CD4-positive, CD25-positive, alpha-beta regulatory T cell (primary cell): ENCODE measurements at places on chromosomes 2 and 18.
A peak's percentile ranks its signal among the peaks of the same experiment; 100 is the strongest.

- DNase-seq, result no peak
Measured at GRCh38 chr2:146807568-146808168, 1037.2 kb upstream of the ACVR2A start.

DNA sequence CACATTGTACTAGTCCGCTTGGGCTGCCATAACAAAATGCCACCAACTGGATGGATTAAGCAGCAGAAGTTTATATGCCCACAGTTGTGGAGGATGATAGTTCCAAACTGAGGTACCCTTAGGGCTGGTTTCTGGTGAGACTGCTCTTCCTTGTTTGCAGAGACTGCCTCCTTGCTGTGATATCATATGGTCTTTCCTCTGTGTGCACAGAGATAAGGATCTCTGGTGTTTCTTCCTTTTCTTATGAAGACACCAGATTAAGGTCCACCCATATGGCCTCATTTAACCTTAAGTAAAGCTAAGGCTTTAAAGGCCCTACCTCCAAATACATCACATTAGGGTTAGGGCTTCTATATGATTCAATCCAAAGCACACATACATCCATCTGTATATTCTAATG is 738.2 kb upstream of the GCFC2 start:
- DNase-seq, result no peak

DNA sequence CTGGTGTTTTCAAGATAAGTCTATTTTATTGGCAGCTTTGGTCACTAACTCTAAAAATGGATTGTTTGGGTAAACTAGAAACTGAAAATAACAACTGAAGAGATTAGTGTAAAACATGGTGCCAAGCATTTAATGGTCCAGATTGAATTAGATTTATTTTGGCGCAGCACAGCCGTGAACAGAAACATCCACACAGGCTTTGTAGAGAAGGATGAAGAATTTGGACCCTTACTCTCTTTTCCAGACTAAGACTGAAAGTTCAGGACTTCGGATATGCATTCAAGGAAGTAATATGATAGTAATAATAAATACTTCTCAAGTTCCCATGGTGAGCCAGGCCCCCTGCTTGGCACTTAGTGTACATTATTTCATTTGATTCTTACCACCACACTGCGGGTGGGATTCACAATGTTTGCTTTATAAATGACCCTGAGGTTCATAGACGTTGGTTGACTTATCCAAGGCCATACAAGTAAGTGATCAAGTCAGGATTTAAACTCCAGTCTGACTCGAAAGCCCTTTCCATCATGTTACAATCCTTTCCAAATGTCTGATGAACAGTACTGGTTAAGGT is 54.2 kb upstream of the ITGB6 start:
- no peak for DNase-seq

- DNase-seq, result no peak
Measured at GRCh38 chr2:10303181-10303693, 533 bp downstream of the HPCAL1 start.

- DNase-seq, result peak; percentile 0
Measured at GRCh38 chr2:167264380-167264779, 376.1 kb downstream of the XIRP2 start.

GRCh38 chr2:213751446-213751845 is 467.2 kb downstream of the SPAG16 start:
- no peak for DNase-seq

DNA sequence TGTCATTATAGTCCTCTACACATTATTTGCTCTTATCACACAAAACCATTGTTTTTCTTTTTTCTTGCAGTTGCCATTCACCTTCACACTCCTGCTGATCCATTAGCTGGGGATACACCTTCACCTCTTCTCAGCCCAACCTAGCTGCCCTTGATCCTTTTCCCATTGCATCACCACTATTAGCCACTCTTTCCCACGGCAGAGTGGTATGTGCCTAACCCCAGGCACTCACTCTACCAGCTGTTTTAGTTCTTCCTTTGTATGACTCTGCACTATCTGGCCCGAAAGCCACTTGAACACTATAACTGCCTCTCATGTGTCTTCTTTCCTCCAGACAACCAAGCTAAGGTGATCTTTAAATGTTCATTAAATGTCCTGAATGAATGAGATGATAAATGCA is 145.4 kb upstream of the PIK3C3 start:
- no peak for DNase-seq

DNA sequence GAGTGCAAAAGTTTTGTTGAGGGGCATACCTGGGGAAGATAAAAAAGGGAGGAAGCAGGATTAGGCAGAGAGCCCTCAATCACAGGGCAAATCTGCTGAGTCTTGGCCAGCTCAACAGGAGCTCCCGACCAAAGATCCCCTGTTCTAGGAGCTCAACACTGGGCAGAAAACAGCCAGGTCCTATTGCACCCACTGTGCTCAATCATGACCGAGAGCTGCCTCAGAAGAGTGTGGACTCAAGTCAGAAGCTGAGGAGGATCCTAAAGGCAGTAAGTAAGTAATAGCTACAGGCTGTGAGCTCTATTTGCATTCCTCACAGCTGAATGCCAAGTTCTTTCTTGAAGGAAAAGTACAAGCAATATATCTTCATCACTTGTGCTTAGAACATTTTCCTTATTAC is 334.4 kb upstream of the NRP2 start:
- DNase-seq, result no peak

DNA sequence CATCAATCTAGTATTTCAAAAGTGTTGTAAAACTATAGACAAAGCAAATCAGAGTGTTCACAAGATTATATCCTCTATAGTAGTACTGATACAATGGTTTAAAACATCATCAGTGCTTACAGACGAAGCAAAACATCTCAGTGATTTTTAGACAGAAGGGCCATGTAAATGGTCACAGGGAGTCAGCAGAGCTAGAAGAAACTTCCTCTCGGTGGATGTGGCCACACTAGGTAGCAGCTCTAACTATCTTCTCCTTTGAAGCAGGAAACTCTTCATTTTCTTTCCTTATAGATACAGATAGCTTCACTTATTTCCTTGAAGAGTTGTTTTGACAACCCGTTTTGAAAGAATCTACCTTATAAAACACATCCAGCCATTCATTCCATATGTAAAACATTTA is 80.4 kb upstream of the CD226 start:
- no peak for DNase-seq

- DNase-seq, result no peak
Measured at GRCh38 chr2:237435844-237436587, 22.1 kb upstream of the COL6A3 start.

- no peak for DNase-seq
Measured at GRCh38 chr18:49381267-49381845, 79.1 kb downstream of the DYM start.

- no peak for DNase-seq
Measured at GRCh38 chr2:180413336-180413735, 406.2 kb upstream of the CWC22 start.

GRCh38 chr2:236748385-236748784 is 178.8 kb downstream of the ACKR3 start:
- DNase-seq, result no peak

DNA sequence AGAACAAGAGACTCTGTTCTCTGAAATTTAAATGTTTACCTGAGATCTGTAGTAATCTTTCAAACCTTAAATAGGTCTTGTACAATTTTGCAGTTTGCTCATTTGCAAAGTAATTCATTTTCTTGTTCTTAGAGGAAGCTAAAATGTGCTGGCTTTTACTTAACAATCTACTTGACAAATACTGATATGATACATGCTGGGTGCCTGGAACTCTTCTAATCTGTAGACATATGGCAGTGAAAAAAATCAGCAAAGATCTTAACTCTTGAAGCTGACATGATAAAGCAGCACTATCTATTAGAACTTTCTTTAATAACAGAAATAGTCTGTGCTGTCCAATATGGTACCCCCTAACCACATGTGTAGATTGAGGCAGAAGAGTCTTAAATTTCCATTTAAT is 1352.8 kb upstream of the SLC39A10 start:
- DNase-seq, result no peak

- DNase-seq, result no peak
Measured at GRCh38 chr2:44579115-44579836, 217.5 kb downstream of the CAMKMT start.

DNA sequence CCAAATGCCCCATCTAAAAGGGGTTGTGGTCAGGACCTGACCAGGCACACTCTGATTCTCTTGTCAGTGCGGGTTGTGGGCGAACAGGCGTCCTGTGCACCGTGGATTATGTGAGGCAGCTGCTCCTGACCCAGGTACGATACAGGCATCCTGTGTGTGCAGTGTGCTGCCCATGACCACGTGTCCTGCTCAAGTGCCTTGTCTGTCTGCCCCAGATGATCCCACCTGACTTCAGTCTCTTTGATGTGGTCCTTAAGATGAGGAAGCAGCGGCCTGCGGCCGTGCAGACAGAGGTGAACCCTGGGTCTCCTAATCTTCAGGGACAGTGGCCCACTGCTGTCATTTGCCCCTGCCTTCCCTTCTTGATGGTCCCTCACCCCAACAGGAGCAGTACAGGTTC is 14.6 kb downstream of the PTPN18 start:
- peak; percentile 40 for DNase-seq

GRCh38 chr2:146301287-146301686 is 1543.5 kb upstream of the ACVR2A start:
- no peak for DNase-seq

- no peak for DNase-seq
Measured at GRCh38 chr2:12116228-12116750, 369.9 kb downstream of the LPIN1 start.

DNA sequence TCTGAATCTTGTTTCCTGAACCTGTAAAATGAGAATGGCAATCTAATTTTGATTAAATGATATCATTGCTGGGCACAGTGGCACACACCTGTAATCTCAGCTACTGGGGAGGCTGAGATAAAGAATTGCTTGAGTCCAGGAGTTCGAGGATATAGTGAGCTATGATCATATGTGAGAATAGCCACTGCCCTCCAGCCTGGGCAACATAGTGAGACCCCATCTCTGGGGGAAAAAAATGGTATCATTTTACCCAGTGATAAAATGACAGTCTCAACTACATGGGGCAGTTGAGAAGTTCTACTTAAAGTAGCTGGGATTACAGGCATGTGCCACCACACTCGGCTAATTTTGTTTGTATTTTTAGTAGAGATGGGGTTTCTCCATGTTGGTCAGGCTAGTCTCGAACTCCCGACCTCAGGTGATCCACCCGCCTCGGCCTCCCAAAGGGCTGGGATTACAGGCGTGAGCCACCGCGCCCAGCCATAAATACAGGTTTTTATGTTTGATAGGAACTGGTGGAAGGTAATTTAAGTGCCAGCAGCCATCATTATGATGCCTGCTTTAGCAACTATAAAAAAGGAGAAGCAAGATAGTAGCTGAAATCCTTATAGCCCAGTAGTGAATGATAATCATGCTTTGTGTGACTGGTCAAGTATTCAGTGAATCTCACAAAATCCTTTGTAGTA is 17.0 kb downstream of the BZW1 start:
- DNase-seq, result no peak

DNA sequence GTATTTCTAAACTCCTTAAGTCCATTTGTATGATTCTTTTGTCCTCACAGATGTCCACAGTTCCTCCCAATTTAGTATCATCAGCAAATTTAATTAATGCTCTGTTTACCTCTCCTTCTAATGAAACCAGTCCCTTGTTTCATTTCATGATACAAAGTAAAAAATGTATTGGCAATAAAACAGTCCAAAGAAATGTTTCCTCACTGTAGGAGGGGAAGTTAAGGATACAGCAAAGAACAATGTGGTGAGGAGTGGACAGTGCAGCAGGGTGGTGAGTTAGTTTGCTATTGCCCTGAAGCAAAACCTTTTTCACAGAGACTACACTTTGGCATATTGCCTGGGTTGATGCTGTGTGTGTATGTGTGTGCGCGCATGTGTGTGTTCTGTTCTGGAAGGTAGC is 401.5 kb downstream of the ARHGAP15 start:
- DNase-seq, result no peak

GRCh38 chr2:203201426-203201825 is 37.4 kb upstream of the CYP20A1 start:
- no peak for DNase-seq

GRCh38 chr18:33291539-33291938 is 149.0 kb downstream of the CCDC178 start:
- DNase-seq, result no peak

GRCh38 chr2:226891780-226892590 is 56.1 kb downstream of the RHBDD1 start:
- no peak for DNase-seq

- DNase-seq, result no peak
Measured at GRCh38 chr2:8004250-8004681, 677.6 kb upstream of the ID2 start.

- no peak for DNase-seq
Measured at GRCh38 chr2:182694189-182694588, 21.9 kb upstream of the DNAJC10 start.

GRCh38 chr2:227890495-227891079 is 19.2 kb downstream of the DAW1 start:
- DNase-seq, result peak; percentile 50

DNA sequence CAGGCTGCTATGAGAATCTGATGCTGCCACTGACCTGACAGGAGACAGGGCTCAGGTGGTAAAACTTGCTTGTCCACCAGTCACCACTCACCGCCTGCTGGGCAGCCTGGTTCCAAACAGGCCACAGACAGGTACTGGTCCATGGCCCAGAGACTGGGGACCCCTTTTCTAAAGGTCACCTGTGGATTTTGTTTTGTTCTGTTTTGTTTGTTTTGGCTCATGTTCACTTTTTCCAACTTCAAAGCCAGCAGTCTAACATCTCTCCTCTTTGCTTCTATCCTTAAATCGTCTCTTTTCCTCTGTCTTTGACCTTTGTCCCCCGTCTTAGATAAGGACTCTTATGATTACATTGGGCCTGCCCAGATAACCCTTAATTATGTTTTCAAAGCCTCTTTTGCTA is 3.3 kb upstream of the CERKL start:
- DNase-seq, result no peak

DNA sequence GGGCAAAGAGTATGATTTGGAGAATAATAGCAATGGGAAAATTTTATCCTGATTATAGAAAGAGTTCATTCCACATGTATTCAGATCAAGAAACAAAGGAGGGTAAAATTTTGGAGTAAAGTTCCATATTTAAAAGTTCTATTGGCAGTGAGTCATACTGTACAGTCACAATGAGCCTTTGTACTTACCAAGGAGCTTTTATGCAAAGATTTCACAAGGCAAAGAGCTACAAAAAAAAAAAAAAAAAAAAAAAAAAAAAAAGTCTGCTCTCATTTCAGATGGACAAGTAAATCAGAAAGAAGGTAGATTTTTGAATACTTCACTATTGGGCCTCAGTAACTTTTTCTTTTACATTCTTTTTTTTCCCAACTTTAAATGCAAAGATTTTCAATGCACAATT is 1802.2 kb upstream of the PIK3C3 start:
- DNase-seq, result no peak

DNA sequence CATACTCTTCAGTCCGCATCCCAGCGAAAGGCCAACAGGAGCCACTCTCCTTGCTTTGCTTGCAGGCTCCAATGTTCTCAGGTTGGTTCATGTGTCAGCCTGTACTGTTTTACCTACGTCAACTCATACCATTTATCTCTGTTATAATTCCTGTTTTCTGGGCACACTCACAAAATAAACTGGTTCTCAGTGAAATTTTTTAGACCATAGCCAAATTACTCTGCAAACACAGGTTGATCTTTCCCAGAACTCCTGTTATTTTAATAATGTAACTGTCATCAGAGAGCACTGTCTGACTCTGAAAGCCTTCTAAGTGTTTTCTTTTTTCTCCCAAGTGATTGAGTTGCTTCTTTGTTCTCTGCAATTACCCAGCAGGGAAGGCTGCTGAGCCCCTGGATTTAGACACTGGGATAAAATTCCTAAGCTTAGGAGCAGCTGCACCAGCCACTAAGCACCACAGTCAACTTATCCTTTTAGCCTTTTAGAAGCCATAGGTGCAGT is 111.6 kb upstream of the PIEZO2 start:
- no peak for DNase-seq
